ENCODE measurements at places on chromosomes 6 and 20.

GRCh38 chr20:32483351-32484224 lies 101.5 kb downstream of the NOL4L start:
- no peak for DNase-seq

DNA sequence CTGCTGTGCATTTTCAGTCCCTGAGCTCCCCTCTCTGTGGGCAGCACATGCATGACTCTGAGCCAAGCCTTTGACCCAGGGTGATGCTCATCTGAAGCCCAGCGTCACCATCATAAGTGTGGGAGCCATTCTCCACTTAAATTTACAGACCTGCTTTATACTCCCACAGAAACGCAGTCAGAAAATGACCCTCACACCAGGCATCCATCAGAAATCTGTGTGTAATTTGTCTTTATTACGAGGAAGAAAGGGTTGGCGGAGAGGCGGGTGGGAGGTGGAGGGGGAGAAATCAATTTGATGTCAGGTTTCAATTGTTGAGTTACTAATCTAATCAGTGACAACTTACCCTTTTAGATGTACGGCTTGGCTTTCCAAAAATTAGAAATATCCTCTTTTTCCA lies 353.6 kb downstream of the MAFB start:
- no peak for DNase-seq

DNA sequence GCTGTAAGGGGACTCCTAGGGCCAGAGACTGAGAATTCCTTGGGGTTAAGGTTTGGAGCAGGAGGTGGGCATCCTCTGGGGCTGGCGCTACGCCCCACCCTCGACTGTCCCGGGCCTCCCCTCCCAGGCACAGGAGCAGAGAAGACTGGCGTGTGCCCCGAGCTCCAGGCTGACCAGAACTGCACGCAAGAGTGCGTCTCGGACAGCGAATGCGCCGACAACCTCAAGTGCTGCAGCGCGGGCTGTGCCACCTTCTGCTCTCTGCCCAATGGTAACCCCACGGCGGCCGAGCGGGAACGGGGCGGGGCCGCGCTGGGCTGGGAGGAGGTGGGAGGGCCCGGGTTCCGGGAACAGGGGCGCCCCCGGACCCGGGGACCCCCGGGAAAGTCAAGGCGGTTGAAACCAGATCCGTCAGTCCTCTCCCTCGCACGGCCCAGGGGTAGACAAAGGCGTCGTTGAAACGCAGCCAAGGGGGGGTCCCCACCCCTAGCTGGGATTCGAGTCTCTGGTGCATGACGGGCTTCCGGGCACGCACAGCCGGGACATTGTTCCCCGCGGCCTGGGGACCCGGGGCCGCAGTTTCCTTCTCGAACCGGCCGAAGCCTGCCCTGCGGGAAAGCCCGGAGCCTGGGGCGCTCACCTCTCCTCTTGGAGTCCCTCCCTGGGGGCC lies 844 bp downstream of the WFDC2 start:
- peak; percentile 22 for DNase-seq

DNA sequence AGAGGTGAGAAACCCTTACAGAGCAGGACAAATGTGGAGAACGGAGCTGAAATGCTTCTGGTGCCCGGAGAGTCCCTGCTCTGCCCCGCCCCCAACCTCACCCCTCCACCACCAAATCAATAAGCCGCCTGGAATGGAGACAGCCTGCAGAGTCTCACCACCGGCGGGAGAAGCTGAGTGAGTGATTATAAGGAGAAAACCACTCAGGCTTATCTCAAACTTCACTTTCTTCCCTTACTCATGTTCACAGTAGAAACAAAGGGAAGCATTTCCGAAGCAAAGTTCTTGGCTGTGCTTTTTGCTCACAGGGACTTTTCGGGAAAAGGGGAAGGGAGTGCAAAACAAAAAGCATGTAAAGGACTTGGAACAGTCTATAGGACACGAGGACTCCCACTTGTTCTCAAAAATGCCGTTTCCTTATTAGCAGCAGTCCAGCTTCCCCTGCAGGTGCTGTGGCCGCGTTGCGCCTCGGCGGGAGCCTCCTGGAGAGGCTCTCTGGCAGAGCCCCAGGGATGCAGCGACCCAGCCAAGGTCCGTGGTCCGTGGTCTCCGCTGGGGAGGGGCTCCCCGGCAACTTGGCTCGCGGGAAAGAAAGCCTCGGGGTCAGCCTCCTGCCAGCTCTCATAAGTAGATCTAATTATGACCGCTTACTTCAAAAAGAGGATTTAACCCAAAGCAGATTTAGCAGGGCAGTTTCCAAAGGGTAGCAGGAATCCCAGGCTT lies 64.8 kb upstream of the TMEM30A start:
- no peak for DNase-seq

- DNase-seq = no peak
Measured at GRCh38 chr6:159572439-159573110, 120.5 kb downstream of the SOD2 start.

- no peak for DNase-seq
Measured at GRCh38 chr6:126826166-126826714, 292.2 kb upstream of the RSPO3 start.

Measured in stimulated activated CD4-positive, alpha-beta T cell treated with anti-CD3 and anti-CD28 coated beads, Interleukin-12 subunit alpha, Interleukin-12 subunit beta, amount 100 ng/mL, for 24 hours (primary cell).